ENCODE measurements at places on chromosomes 3 and 15.

DNA sequence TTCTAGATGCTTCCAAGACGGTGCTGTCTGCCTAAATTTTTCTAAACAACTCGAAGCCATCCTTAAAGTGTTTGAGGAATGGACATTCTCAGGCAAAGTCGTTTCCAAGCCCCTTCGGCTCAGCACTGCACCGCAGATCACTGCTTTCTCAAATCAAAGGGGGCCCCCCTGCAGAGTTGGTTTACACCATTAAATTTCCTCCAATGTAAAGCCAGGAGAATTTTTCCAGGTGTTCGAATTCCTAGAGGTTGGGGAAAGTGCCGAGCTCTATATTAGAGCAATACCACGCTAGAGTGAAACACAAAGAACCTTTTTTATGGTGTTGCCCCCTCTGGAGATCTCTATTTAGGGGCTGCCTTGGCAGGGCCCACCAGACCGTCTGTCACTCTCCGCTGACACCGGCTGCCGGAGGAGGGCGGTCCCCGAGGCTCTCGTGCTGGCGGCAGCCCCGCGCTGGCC lies 277.9 kb upstream of the NR2F2 start:
- DNase-seq: no peak

- no peak for DNase-seq
Measured at GRCh38 chr3:10334459-10334858, 13.5 kb upstream of the SEC13 start.

DNA sequence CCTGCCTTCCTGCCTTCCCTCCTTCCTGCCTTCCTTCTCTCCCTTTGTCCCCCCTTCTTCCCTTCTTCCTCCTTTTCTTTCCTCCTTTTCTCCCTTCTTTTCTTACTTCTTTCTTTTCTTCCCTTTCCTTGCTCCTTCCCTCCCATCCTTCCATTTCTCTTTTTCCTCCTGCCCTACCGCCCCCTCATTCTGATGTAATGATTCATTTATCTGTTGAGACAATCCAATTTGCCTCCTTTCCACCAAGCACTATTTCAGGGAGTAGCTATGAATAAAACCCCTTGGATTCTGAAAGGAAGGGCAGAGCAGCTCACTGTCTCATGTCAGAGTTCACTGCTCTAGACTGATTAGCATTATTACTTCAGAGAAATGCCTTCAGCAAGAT lies 462.6 kb downstream of the PDCD6IP start:
- no peak for DNase-seq

DNA sequence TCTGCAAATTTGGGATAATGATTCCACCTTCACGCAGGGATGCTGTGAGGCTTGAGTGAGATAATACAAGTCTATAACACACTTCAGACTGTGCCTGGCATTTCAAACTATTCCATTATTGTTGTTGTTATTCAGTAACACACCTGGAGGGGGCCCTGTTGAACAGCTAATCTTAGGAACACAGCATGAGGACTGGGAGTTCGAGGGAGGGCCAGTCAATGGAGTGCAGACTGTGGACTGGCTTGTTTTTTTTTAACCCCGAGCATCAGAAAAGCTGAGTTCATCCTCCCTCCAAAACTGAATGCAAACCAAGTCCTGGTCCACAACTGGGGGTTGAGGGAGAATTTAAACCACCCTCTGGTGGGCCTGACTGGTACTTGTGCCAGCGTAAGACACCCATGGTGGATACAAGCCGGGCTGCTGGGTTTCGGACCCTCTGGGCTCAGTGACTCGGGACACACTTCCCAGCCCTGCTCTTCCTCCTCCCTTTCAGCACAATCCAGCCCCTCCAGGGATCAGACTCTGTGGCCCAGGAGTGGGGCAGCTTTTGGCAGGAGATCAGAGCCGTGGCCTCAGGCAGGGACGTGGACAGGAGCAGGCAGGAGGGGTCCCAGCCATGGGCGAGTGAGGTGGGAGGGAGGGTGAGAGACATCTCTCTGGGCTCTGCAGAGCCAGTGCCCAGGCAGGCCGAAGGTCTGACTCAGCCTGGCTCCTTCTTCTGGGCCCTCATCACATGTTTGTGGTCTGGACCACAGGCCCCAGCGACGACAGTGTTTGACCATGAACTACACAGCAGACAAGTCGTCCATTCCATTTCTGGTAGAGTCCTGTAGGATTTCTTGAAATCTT lies 36.3 kb upstream of the MEX3B start:
- peak; percentile 92 for DNase-seq

All from choroid plexus epithelial cell (primary cell).